ENCODE measurements at places on chromosomes 16 and 17.

GRCh38 chr17:78935419-78936323 lies 10.5 kb upstream of the TIMP2 start:
- DNase-seq: peak; percentile 73

- DNase-seq: no peak
Observed at GRCh38 chr17:49482144-49482817, 12.8 kb upstream of the NGFR start.

GRCh38 chr17:1643999-1644492 lies 1.5 kb downstream of the SCARF1 start:
- DNase-seq: no peak

GRCh38 chr17:30064738-30065137 lies 51.9 kb upstream of the NSRP1 start:
- no peak for DNase-seq

- DNase-seq: no peak
Observed at GRCh38 chr16:6016530-6017184, 919.1 kb upstream of the EEF2KMT start.

GRCh38 chr17:17897442-17897841 lies 60.7 kb upstream of the SREBF1 start:
- no peak for DNase-seq

- no peak for DNase-seq
Observed at GRCh38 chr16:47247690-47248089, 103.9 kb upstream of the NETO2 start.

DNA sequence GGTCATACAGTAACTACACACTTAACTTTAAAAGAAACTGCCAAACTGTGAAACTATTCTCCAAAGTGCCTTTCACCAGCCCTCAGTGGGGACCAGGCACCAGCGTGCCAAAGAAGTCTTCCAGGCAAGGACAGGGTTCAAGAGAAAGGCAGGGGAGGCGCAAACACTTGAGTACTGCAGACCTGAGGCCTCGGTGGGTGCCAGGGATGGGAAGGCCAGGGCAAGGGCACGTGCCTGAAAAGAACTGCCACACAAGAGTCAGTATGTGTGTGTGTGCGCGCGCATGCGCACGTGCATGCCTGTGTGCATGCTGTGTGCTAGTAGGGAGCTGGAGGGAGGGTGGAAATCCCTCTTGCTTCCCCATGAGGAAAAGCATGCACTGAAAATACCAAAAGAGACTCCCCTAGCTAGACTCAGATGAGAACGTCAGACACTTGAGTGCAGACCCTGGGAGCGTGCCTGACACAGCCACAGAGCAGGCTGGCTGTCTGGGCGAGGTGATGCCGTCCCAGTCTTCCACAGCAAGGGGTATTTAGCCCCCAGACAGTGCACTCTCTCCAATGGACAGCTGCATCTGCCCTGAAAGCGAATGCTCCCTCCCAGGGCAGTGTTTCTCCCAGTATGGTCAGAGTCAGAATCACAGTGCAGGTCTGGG lies 40.1 kb upstream of the GSG1L start:
- DNase-seq: no peak

- no peak for DNase-seq
Observed at GRCh38 chr16:14389359-14389758, 240.7 kb downstream of the PARN start.

DNA sequence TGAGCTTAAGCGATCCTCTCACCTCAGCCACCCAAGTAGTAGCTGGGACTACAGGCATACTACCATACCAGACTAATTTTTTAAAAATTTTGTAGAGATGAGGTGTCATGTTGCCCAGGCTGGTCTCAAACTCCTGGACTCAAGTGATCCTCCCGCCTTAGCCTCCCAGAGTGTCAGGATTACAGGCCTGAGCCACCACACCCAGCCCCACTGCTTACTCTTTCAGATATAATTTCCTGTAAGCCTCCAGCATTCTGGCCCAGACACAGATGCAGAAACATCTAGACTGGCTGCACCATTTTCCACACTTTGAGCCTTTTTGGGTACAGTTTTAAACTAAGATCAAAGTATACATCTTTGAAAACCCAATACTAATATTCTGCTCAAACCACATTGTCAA lies 8.4 kb upstream of the WSB1 start:
- DNase-seq: no peak

DNA sequence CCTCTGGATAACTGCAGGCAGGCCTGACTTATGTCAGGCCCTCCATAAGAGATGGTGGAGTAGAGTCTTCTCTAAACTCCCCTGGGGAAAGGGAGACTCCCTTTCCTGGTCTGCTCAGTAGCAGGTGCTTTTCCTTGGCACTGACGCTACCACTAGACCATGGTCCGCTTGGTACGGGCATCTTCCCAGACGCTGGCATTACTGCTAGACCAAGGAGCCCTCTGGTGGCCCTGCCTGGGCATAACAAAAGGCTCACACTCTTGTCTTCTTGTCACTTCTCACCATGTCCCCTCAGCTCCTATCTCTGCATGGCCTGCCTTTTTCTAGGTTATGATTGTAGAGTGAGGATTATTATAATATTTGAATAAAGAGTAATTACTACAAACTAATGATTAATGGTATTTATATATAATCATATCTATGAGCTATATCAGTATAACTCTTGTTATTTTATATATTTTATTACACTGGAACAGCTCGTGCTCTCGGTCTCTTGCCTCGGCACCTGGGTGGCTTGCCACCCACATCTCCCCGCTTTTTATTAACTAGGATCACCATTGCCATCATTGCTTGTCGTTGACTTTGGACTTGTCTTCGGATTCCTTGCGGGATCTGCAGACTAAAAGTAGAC lies 59.8 kb upstream of the ARL4D start:
- DNase-seq: no peak

DNA sequence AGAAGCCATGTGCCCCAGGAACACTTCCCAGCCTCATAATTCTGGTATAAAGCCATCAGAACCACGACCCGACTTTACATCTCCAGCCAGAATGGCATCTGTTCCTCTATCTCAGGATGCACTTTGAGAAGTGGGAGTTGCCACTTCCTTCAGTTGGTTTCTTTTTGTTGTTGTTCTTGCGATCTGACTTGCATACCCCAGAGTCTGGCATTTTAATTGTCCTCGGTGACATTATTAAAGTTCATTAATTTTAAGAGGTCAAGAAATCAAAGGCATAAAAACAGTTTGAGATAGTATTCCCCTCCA lies 13.5 kb downstream of the MARCHF10 start:
- no peak for DNase-seq

DNA sequence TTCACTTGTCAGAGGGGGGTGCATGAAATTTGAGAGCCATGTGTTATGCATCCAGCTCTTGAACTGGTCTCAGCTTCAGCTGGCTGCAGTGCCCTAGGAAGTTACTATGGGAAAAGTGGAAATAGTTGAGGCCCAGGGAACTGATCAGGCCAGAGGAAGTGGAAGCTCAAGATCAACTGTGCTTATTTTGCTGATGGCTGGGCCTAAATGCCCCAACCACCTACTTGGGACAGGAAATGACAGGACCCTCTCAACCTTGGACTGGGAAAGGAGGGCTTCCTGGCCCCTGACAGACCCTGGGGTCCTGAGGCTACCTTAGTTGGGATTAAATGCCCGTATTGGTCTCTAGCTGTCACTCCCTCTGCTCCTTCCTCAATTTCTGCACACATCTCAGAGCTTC lies 1.2 kb upstream of the TAOK2 start:
- no peak for DNase-seq

DNA sequence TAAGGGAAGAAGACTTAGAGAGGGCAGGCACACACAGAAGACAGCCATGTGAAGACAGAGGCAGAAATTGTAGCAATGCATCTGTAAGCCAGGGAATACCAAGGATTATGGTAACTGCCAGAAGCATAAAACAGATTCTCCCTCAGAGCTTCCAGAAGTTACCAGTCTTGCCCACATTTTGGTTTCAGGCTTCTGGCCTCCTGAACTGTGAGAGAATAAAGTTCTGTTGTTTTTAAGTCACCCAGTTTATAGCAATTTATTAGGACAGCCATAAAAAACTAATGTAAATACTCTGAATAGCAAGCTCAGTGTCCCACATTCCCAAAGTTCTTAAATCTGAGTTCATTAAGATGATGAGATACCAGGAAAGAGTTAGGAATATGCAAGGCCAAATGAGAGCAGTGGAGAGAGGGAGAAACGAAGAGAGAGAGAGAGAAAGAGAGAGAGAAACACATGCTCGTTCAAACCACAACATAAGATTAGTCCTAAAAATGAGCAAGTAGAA lies 123.4 kb downstream of the HS3ST3A1 start:
- DNase-seq: no peak

GRCh38 chr16:83083361-83083760 lies 456.6 kb downstream of the CDH13 start:
- no peak for DNase-seq

- no peak for DNase-seq
Observed at GRCh38 chr17:39364236-39365025, 37.0 kb downstream of the FBXL20 start.

DNA sequence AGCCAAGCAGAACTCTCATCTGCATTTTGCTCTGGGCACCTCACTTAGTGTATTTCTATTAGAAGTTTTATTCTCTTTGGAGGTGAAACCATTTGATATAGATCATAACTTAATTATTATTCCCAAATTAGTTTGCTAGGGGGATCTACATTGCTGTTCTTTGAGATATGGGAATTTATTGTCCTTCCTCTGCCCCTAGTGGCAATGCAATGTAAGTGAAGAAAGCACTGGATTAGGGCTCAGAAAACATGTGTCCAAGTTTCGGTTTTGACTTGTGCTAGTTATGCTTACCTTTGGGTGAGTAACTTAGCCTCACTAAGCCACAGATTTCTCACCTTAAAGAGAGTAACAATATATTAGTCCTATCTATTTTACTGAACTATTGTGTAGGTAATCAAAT lies 2.9 kb downstream of the KRT39 start:
- no peak for DNase-seq

- DNase-seq: no peak
Observed at GRCh38 chr16:9327253-9327652, 235.8 kb downstream of the HAPSTR1 start.
